Activated T-cell treated with anti-CD3 and anti-CD28 coated beads for 4 hours (primary cell): ENCODE measurements at places on chromosomes 13 and 19.

DNA sequence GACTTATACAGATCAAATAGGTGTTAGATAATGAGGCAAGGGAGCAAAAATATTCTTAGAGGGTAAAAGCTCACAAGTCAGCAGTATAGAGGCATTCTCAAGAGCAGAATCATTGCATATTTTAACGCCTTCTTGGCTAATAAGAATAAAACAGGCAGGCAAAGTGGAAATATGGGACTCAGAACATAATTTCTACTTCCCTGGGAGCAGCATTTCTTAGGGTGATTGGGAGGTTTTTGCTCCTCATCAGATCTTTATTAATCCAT lies 39.6 kb downstream of the LHFPL6 start:
- DNase-seq: no peak

DNA sequence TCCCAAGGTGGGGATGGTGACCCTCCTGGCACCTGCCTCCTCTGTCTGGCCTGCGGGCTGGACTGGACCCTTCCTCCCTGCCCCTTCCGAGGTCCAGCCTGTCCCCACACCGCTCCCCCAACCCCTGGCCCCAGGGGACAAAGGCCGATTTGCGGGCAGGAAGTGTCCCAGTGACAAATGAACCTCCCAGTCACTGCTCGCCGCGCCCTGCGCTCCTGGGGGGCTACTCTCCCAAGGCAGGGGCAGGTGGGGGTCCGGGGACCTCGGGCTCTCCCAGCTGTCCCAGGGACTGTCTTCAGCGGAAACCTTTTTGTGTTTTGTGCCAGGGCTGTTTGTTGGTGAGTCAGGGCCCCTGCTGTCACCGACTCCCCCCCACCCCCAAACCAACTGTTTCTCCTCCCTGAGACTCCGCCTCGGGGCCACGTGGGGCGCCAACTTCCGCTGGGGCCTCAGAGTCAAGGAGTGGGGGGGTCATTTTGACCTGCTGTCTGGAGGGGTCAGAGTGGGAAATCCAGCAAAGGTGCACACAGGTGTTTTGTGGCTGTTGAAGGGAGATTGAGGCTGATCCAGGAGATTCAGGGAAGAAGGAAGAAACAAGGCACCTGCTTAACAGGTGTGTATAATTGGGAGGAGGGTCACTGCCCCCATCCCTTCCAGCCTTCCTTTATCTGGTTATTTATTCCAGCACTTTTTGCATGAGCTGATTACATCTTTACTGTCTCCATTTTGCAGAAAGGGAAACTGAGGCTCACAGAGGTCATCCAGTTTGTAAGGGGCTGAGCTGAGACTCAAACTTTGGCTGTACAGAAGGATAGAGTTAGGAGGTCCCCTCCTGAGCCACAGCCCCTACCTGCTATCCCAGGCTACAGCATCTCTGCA lies 831 bp downstream of the PGPEP1 start:
- DNase-seq: peak; percentile 59

- no peak for DNase-seq
These were observed 169.4 kb upstream of the MYO16 start for GRCh38 chr13:108460043-108460442.

- no peak for DNase-seq
These were observed 588.3 kb upstream of the SLITRK1 start for GRCh38 chr13:84470528-84470927.

GRCh38 chr13:38967446-38967845 lies 23.2 kb downstream of the STOML3 start:
- no peak for DNase-seq

DNA sequence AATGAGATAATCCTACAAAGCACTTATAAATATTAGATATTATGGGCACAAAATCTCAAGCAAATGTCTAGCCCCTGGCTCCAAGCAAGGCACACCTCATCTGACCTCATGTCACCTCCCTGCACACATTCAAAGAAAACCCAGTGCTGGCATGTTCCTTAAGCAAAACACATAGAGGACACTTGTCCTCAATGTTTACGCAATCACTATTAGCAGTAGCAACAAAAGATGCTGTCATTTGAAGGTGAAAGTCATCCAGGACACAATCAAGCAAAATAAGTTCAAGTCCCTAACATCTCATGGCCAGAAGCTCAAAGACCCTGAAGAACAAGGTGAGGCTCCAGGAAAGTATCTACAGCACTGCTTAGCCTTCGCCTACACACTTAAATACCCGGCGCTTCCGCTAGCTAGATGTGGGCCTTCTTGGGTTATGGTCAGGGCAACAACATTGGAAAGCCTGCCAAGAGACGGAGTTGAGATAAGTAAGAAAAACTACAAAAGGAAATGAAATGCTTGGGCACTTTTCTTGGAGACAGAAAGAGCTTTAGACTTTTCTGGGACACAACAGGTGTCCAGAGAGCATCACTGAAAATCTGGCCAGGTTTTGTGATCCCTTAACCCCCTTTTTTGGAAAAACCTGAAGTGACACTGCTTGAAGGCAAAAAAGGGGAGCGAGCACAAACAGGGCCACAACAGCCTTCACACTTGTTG lies 85.7 kb downstream of the FOXO1 start:
- no peak for DNase-seq

DNA sequence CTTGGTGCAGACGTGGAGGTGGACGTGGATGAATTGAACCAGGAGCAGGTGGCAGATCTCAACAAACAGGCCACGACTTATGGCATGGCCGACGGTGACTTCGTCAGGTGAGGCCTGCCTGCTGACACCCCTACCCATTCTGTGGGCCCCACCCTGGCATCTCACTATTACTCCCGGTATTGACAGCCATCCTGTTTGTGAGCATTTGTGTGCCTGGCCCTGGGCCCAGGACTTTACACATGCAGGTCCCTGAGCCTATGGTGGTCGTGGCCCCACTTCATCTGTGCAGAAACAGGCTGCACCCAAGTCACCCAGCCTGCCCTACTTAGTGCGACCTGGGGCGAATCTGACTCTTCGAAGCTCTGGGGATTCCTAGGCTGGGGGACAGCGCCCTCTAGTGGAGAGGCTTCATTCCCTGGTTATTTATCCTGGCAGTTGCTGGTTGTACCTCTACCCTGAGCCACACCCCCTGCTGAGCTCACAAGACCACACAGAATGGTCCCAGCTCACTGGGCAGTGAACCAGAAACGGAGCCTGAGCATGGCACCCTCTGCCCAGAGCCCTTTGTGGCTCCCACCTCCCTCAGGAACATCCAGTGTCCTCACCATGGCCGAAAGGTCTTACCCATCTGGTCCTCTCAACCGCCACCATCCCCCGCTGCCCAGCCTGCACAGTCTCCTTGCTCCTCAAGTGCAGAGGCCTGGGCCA lies 16.9 kb downstream of the ZNF296 start:
- DNase-seq: peak; percentile 74

- DNase-seq: no peak
These were observed 462 bp upstream of the MPHOSPH8 start for GRCh38 chr13:19632915-19633478.

DNA sequence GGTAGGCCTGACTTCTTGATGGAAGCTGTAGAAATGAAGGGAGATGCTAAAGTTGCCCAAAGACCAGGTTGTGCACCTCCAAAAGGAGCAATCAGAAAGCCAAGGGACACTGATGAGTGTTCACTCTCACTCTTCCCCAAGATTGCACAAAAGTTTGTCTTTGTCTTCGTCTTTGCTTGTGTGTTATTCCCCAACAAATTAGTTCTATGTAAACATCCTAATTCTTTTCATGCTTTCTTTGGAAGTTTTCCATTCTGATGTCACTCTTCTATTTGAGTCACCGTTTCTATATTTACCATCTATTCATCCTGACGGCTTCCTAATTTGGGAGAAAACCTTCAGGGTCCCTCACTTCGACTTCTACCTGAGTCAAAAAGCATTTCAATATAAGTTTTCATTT lies 3.7 kb upstream of the TMEM272 start:
- DNase-seq: no peak

GRCh38 chr13:113670541-113670940 lies 3.5 kb downstream of the GRK1 start:
- no peak for DNase-seq

GRCh38 chr13:105579821-105580710 lies 955.4 kb downstream of the EFNB2 start:
- no peak for DNase-seq

DNA sequence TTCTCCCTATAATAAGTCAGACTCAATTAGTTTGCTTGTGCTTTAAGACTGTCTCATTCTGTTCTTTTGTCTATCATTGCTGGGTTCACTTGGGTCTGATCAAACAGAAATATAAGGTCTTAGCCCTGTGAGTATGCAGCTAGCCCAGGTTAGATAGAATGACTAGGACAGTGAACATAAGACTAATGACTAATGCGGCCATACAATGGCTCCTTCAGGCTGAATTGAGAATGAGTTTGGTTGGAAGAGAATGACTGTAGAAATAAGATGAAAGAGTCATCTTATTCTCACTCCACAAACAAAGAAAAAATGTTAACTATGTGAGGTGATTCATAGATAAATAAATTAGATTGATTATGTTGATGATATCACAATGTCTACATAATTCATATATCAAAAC lies 50.1 kb upstream of the OBI1 start:
- no peak for DNase-seq

- no peak for DNase-seq
These were observed 24.2 kb downstream of the EPN1 start for GRCh38 chr19:55699221-55699620.

DNA sequence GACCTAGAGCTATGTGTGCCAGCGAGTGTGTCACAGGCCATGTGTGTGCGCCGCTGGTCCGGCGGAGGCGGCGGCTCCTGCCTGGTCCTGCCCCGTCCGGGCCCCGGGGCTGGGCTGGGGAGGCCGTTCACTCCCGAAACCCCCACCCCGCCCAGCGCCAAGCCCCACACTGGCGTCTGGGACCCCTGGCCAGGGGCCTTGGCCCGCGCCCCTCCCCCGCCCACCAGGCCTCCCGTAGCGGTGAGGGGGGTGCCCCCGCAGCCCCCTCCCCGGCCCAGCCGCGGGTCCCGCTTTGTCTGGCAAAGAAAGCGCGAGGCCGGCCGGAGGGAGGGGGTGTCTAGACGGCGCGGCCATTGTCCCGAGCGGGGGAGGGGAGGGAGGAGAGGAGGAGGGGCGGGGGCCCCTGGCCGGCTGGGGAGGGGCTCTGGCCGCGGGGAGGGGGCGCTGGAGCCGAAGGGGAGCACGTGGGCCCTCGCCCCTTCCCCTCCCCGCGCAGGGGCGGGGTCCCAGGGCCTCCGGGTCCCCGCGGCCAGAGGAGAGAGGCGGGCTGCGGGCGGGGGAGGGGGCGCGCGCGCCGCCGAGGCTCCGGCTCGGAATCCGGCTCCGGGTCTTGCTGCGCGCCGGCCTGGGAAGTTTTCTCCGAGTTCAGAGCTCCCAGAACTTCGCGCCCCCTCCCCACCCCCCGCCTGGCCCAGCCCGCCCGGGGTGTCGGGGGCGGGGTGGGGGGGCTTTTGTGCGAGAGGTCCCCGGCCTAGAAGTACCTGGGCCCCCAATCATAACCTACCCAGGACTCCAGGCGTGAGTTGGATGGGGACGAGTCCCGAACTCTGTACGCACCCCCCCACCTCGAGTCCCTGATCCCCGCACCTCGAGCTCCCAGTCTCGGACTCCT lies 888 bp downstream of the NOTCH3 start:
- no peak for DNase-seq

- DNase-seq: no peak
These were observed 1527.1 kb upstream of the PRR20A start for GRCh38 chr13:55613429-55614187.

- DNase-seq: peak; percentile 38
These were observed 19.2 kb upstream of the UQCR11 start for GRCh38 chr19:1624458-1624857.

DNA sequence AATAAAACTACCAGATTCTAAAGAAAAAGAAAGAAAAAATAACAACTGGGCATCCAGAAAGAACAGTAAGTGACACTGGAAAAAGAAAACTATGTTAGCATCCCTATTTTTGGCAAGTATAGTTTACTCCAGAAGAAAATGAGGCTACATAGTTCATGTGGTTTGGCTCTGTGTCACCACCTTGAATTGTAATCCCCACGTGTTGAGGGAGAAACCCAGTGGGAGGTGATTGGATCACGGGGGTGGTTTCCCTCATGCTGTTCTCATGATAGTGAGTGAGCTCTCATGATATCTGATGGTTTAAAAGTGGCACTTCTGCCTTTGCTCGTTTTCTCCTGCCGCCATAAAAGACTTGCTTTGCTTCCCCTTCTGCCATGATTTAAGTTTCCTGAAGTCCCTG lies 76.9 kb downstream of the ITGBL1 start:
- no peak for DNase-seq

DNA sequence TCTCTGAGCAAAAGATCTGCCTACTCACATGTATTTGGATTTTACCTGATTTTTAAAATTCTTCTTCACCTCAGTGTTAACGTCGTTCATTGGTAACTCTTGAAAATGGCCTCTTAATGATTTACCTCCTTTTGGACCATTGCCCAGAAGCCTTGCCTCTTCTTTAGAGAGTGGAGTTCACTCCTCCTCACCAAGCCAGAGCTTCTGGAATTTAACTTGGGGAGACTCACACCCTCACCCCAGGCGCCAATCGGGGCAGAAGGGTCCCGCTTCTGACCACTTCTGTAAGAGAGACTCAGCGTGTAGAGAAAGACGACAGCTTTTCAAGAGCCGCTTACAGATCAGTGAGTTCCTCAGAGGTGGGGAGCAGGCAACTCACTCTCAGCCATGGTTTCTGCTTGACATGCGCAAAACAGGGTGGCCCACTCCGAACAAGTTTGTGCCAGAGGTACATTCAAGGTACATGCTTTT lies 2.7 kb downstream of the PNMA8C start:
- DNase-seq: no peak

DNA sequence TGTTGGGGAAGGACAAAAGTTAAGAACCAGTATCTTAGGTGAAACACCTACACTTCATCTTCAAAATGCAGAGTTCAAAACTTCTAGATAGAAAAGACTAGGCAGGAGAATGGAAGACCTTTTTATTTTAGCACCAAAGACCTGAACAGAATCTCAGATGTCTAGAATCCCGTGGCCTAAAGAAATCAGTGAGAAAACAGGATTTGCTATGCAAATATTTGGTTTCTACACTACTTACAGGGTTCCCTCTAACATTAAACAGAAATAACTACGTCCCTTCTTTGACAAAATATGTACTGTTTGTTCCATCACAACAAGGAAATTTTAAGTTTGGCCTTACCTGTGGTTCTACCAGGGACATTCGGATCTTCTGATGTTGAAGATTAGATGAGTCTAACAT lies 21.5 kb downstream of the DIS3 start:
- no peak for DNase-seq

DNA sequence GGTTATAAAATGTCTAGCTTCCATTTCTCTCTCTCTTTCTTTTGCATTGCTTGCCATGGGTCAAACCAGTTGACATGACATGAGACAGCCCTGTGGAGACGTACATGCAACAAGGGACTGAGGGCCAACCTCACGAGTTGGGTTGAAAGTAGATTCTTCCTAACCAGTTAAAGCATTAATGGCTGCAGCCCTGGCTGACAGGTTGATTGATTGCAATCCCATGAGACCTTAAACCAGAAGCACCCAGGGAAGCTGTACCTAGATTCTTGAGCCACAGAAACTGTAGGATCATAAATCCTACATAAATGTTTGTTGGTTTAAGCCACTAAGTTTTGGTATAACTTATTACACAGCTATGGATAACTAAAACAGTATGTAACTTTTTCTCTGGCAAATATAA lies 373.8 kb downstream of the DACH1 start:
- DNase-seq: no peak

GRCh38 chr13:99894105-99894839 lies 77.3 kb downstream of the ZIC5 start:
- DNase-seq: no peak

GRCh38 chr13:91668866-91669495 lies 270.6 kb downstream of the GPC5 start:
- no peak for DNase-seq
